ENCODE measurements at places on chromosomes 1 and 21. TPM values are rescaled to one million over a fixed set of nuclear protein-coding genes. Genes with fewer than 3 reads are reported as not detected.

DNA sequence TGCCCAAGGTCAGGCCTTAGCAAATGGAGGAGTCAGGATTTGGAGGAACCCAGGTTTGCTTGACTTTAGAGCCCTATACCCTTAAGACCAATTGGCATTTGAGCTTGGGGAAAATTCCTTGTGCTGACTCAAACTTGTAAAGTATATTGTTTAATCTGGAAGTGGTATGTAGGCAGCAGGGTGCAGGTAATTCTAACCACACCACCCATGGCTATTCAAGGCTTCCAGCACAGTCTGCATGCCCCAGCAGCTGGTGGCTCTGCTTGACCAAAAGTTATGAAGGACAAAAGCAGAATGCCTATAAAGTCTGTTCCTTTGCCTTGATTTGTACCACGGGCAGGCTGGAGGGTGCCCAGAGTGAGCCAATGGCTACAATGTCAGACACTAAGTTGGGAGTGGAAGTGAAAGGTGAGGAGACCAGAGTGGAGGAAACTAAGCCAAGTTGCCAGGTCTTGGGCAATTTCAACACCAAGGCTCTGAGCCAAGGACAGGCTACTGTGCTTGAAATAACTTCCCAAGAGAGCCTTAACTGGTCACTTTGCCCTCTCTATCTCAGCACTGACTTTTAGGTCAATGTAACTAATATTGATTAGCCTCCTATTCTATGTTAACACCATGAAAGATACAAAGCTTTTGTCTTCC is 4.7 kb upstream of the G0S2 start:
- DNase-seq = no peak

GRCh38 chr1:20640183-20640597 is 6.9 kb downstream of the PINK1 start:
- DNase-seq = peak; percentile 63

- DNase-seq = no peak
Measured at GRCh38 chr1:87091425-87091824, 177.0 kb downstream of the HS2ST1 start.

DNA sequence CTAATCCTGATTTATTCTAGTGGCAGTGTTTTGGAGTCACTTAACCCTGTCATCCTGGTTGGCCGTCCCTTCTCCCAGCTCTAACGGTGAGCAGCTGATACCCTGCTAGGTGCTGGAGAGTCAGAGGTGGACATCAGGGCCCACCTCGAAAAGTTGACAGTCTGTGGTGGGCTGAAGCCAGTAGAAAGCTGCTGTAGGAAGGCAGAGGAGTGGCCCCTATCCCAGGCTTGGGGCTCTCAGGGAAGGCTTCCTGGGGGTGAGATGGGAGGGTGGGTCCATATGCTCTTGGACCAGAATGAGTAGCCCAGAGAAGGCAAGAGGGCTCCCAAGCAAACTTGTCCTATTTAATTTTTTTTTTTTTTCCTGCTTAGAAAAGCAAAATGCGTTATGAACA is 475 bp upstream of the RPL5 start:
- no peak for DNase-seq

- DNase-seq = peak; percentile 24
Measured at GRCh38 chr1:72202761-72203160, 79.6 kb downstream of the NEGR1 start.

- DNase-seq = peak; percentile 42
Measured at GRCh38 chr1:192907545-192908243, 98.9 kb downstream of the RGS2 start.

GRCh38 chr1:3534803-3535637 is 76.3 kb downstream of the MEGF6 start:
- DNase-seq = no peak

- no peak for DNase-seq
Measured at GRCh38 chr1:84145068-84145467, 997 bp downstream of the PRKACB start.

DNA sequence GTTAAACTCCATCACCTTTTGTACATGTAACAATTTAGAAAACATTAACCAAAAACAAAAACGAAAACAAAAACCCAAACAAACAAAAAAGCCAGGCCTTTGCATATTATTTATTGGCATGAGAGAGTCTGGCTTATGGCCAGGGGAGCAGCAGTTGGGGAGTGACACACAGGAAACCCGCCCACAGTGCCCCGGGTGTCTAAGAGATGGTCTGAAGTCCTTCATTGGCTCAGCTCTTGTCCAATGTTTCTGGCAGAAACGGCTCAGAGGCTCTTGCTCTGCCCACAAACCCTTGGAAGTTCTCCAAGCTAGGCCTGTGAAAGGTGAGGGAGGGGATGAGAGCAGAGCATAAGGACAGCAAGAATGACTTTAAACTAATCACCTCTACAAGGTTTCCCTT is 131.5 kb downstream of the CNIH3 start:
- DNase-seq = peak; percentile 52

GRCh38 chr1:55079651-55080050 is 40.3 kb downstream of the PCSK9 start:
- DNase-seq = no peak

- no peak for DNase-seq
Measured at GRCh38 chr1:39321979-39322378, 117.5 kb downstream of the MACF1 start.

DNA sequence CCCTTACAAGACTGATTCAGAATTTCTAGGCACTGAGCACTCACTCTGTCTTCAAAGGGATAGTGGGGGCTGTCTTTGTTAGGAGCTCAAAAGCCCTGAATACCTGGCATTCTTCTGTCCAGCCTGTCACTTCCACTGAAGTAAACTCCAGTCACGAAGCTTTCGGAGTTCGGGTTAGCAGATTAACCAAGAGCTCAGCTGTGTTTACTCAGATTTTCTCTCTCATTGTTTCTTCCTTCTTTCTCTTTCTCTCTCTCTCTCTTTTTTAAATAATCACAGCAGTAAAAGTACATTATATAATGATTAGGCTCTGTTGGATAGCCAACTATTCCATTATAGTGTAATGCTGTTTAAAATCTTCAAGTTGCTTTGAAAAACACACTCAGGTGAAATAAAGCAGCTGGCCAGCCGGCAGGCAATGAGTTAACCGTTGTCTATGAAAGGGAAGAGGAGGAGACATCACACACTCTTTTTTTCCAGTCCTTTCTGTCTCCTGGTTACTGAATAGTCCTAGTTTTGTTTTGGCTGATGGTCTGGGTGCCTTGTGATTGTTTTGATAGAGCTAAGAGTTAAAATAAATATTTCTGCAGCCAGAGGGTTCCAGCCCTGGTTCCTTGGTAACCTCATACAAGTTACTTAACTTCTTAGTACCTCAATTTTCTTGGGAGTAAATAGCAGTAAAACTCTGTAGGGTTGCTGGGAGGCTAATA is 89.8 kb downstream of the ADSS2 start:
- DNase-seq = peak; percentile 41

DNA sequence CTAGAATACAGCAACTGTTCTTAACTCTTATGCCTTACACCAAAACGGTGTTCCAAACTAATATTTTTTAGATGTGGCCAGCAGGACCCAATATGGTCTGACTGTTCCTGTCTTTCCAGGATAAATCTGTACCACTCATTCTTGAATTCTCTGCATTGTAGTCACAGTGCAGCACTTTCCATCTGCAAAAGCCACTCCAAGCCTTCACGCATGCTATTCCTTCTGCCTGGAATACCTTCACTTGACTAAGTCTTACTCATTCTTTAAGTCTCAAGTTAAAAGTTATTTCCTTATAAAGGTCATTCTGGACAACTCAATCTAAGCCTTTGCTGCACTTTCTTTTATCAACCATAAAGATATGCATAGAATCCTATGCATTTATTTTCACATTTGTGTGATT is 1194.5 kb downstream of the PLA2G4A start:
- DNase-seq = no peak

GRCh38 chr1:52554756-52555155 is 1.9 kb upstream of the TUT4 start:
- DNase-seq = no peak

DNA sequence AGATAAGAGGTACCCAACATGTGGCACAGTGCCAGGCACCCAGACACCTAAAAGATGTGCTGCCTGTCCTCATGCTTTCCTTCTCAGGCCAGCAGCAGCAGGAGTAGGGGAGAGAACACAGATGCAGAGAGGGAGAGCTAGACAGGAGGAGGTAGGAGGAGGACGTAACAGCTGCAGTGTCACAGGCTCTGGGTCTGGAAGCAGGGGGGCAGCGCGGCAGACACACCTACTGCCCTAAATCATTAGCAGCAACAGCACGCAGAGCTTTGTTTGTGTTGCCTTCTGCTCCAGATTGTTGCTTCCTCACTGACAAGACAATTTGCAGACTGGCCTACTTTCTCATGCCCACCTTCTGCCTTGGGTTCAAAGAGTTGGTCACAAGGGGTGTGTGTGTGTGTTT is 196.7 kb upstream of the DAB1 start:
- no peak for DNase-seq

DNA sequence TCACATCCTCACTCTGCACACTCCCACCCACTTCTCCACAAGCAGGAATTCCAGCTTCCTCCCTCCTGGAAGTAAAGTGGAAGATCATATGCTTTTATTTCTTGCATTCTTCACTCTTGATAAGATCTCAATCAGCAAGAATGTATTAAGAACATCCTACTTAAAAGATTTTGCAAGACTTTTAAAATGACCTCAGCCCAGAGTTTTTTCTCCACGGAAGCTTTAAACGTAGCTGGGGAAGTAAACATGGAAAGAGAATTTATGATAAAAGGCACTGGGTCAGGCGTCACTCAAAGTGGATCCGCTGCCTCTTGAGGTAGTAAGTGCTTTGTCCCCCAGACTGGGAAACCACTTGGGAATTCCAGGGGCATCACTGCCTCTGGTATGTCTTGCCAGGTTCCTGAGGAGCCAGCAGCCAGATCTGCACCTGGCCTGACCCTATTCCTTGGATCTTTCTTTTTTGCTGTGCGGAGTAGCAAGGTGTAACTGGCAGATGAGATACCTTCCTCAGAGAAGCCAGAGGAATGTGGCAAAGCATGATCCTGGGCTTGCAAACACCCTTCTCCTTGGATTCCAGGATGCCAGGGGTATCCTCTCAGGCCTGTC is 33.9 kb downstream of the CDK18 start:
- DNase-seq = no peak

DNA sequence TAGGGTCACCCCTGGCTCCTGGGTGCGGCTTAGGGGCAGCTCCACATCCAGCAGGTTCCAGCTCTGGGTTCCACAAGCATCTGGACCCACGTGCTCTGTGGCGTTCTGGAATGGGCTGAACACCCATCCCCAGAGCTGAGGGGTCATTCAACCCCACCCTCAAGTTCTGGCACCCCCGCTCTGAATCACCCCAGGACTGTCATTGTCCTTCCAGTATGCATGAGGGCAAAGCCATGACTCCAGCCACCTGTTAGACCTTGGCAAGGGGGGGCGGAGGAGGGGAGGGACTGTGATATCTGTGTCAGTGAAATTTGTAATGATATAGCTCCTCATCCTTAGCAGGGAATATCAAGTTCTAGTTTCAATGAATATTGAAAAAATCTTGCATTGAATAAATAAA is 12.3 kb downstream of the INSRR start:
- peak; percentile 52 for DNase-seq

- DNase-seq = no peak
Measured at GRCh38 chr21:45580181-45580575, 37.9 kb upstream of the SLC19A1 start.

- DNase-seq = no peak
Measured at GRCh38 chr1:201540846-201541735, 2.2 kb downstream of the NAV1 start.

DNA sequence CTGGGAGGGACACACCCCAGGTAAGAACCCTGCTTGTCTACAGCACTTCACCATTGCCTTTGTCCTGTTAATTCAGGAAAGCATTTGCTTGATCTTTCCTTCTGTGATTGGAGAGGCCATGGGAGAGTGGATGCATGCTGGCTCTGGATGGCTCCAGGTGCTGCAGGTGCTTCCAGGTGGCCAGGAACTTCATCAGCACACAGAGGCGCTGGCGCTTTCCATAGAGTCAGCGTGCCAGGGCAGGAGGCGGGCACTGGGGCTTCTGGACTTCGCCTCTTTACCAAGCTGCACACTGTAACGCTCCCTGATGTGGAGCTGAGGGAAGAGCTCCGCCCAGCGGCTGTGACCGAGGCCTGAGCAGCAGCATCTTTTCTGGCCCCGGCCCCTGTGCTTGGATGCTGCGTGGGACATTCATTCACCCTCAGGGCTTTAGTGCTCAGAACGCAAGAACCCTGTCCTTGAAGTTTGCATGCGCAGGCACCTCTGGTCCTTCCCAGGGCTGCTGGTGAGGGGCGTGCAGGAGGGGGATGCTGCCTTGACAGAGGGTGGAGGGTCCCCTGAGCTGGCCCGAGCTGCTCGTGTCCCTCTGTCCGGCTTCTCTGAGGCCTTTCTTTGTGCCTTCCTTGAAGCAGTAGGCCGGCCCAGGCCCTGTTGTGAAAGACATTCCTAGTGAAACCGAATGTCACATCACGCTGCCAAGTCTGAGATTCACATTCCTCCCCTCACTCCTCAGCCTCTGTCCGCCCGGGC is 1.6 kb upstream of the MX2 start:
- DNase-seq = no peak

DNA sequence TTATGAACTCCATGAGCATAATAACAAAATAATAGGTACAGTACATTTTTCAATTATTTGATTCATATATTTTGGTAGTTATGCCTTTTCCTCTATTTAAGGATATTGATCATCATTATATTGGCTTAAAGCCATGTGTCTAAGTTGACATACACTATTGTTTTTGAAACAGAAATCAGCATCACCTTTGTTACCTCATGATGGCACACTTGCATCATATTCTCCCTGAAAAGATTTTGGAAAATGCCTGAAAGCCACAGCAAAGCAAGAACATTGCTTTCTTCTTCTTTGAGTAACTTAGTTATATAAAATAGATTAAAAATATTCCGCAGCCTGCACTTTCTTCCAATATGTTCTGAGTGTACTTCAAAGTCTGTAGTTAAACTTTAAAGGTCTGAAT is 33.3 kb downstream of the TMPRSS15 start:
- DNase-seq = no peak

DNA sequence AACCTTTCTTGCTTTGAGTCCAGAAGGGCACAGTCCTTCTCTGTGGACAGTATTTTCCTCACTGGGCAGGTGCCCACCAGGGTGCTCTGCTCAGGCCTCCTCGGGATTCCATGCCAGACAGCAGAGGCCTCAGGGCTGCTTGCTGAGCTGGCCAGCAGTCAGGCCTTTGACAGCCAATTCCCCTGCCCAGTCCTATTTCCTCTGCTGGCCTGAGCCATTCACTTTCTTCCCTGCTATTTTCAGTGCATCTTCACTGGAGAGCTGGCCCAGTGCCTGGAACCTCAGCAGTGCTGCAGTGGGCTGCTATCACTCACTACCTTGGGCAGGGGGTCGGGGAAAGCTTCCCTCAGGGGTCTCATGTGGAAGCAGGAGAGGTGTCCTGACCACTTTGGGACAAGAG is 33.2 kb downstream of the KCNA10 start:
- DNase-seq = no peak

Gene POU3F1
- 0.21 TPM for total RNA-seq

Gene C1QA
- not detected for total RNA-seq

Gene VSIG8
- not detected for total RNA-seq

Gene ERG
- total RNA-seq = not detected

Gene MRAP
- not detected for total RNA-seq

Gene PIGM
- 3.7 TPM for total RNA-seq

Gene HUNK
- not detected for total RNA-seq

Gene RGS1
- total RNA-seq = 0.43 TPM

Gene DIRAS3
- total RNA-seq = 6.3 TPM

Gene NECTIN4
- not detected for total RNA-seq

Gene HMGCS2
- not detected for total RNA-seq

Measured in myocyte (in vitro differentiated cells).